SHP77 (cell line): ENCODE measurements at places on chromosomes 6 and 20.

DNA sequence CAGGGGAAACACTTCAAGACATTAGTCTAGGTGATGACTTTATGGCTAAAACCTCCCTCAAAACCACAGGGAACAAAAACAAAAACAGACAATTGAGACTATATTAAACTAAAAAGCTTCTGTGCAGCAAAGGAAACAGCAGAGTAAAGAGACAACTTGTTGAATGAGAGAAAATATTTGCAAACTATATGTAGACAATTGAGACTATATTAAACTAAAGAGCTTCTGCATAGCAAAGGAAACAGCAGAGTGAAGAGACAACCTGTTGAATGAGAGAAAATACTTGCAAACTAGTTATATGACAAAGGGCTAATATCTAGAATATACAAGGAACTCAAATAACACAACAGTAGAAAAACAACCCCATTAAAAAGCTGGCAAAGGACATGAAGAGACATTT lies 136.4 kb downstream of the IBTK start:
- DNase-seq: no peak

DNA sequence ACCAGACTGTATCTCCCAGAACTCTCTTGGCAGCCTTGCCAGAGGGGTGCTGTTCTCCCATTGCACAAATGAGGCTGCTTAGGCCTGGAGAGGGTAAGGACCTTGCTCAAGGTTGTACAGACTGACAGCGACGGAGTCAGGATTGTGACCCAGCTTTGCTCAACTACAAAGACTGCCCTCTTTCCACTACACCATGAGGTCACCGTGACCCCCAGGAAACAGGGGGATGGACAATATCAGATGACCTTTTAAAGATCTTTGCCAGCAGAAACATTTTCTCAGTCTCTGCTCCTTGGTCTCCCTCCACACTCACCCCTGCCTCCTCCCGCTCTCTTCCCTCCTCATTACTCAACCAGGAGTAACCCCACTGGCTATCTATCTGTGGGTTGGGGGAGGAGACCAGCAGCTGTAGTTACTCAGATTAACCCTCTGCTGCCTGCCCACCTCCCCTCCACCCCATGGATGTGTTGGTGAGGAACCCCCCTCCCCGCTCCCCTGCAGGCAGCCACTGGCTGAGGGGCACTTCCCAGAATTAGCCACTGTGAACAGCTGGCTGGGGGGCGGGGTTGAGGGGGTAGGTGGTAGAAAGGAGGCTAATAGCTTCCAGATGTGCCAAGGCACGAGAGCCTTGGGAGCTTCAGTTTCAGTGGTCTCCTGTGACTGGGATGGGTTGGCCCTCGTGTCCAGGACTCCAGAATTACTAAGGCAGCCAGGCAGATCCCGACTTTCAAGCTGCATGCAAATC lies 26.9 kb upstream of the MRPS18A start:
- DNase-seq: no peak

GRCh38 chr20:51306521-51307358 lies 235.8 kb downstream of the NFATC2 start:
- peak; percentile 49 for DNase-seq

DNA sequence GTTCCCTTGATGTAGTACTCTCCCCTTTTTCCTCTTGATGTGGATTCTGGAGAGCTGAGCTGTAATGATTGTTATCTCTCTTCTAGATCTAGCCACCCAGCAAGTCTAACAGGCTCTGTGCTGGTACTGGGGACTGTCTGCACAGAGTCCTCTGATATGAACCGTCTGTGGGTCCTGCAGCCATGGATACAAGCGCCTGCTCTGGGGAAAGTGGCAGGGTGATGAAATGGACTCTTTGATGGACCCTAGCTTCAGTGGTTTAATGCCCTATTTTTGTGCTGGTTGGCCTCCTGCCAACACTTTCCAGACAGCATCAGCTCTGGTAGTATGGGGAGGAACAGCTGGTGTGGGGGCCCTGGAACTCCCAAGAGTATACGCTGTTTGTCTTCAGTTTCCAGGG lies 216.3 kb downstream of the ADGRG6 start:
- DNase-seq: peak; percentile 19

- no peak for DNase-seq
Observed at GRCh38 chr6:38720295-38720694, 5.2 kb downstream of the DNAH8 start.

- DNase-seq: no peak
Observed at GRCh38 chr6:165983112-165984072, 184.3 kb downstream of the TBXT start.

- DNase-seq: no peak
Observed at GRCh38 chr20:1188347-1188746, 3.6 kb upstream of the TMEM74B start.

- no peak for DNase-seq
Observed at GRCh38 chr6:43250992-43251373, 7.7 kb downstream of the TTBK1 start.

GRCh38 chr6:80226151-80226550 lies 119.7 kb downstream of the BCKDHB start:
- DNase-seq: no peak

GRCh38 chr6:56891754-56892153 lies 63.2 kb upstream of the BEND6 start:
- DNase-seq: no peak

DNA sequence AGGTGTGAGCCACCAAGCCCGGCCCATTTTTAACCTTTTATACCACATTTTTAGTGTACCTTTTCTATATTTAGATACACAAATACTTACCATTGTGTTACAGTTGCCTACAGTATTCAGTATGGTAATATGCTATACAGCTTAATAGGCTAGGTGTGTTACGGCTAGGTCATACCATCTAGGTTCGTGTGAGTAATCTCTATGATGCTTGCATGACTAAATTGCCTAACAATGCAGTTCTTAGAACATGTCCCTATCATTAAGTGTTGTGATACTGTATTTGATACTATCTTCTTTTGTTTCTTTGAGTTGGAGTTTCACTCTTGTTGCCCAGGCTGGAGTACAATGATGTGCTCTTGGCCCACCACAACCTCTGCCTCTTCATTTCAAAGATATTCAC lies 387.7 kb upstream of the SASH1 start:
- no peak for DNase-seq
